Astrocyte of the spinal cord (primary cell): ENCODE measurements at places on chromosomes 1 and 21.

DNA sequence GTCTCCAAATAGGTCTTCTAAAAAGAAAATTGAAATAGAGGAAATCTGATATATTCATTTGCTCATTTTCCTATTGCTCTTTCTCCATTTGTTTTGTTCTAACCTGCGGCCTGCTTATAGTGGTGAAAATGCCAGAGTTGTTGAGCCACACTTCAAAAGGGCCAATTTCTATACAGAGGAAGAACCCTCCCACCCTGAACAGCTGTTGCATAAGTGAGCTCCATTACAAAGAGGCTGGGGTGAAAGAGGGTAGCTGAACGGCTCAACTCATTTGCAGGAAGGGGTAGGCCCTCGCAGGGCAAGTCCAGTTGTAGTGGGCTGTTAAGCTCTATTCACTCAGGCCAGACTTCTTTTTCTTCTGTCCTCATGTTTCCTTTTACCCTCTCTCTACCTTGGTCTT is 8.8 kb downstream of the ADCY10 start:
- peak; percentile 34 for DNase-seq

- no peak for DNase-seq
Measured at GRCh38 chr1:27001570-27002360, 8.3 kb downstream of the TRNP1 start.

DNA sequence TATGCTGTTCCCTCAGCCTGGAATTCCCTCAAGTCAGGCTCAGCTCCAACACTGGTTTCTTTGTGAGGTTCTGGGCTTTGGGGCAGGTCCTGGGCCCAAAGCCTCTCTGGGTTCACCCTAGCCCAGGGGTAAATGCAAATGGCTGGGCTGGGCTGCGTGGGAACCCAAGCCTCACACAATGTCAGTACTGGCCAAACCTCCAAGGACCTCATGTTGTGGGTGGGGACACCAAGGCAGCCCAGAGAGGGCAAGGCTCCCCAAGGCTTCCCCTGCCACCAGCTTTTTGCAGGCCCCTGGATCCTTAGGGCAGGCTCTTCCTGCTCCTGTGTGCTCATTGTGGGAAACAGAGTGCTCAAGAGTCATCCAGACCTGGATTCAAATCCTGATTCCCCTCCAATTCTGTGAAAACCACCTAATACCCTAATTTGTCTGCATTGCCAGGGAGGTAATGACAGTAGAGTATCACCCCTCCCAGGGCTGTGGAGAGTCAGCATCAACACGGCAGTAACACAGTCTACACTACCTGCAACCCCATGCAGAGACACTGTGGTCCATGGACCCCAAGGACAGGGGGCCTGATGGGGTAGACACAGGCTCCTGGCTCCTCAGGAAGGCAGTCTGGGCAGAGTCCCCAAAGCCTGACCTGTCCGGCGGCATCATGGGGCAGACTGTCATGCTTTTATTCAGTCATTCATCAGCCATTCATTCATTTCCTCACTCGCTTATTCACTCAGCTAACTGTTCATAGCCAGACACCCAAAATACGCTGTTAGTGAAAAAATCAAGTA is 85.7 kb downstream of the DMRTB1 start:
- no peak for DNase-seq

DNA sequence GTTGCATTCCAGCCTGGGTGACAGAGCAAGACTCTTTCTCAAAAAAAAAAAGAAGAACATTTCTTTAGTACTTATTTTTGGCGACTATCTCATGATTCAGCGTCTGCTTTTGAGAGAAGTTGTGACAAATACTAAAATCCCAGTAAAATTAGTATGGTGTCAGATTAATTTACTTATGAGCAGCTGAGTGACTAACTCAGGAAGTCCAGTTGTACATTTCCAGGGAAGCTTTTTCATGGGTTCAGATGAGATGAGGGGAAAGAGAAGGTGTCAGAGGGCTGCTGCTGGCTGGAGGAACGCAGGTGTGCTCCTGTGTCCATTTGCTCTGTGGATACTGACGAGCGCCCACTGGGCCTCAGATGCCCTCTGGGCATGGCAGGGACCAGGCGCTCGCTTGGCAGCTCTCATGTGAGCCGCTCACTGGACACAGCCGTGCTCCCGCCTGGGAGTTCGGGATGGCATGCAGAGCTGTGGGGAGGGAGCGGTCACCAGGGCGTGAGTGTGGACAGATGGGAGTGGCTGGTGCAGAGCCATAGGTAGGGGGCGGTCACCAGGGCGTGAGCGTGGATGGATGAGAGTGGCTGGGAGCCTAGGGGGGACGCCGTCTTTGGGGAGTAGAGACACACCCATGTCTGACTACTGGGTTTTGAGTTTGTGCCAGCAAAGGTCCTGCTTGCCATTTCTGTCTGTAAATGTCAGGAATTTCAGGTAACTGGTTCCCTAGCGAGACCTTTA is 55.0 kb downstream of the ADARB1 start:
- no peak for DNase-seq

DNA sequence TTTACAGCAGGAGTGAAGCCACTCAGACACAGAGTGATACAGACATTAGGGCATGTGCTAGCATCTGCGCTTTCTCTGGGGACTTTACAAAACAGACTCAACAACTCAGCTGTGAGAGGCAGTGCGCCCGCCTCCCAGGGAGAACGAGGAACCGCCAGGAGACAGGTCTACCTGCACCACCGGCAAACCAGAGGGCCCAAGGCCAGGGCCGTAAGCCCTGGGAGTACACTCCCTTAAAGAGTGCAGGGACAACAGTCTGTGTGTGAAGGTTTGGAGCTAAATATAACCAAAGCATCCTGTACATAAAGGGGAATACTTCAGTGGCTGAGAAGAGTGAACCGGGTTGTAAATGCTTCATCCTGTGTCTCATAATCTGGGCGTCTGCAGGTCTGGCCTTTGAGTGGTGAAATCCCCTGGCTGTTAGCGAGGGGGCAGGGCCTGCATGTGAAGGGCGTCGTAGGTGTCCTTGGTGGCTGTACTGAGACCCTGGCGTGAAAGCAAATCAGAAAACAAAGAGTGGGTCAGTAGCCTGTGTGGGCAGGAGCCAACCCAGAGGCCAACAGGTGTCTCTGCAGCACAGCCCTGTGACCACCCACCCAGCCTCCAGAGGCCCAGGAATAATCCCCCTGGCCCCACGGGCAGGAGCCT is 86.9 kb downstream of the CD247 start:
- DNase-seq = no peak
